ENCODE measurements at places on chromosomes 12 and 14. TPM values are rescaled to one million over a fixed set of nuclear protein-coding genes. Genes with fewer than 3 reads are reported as not detected.

GRCh38 chr12:75650595-75651341, 139.4 kb upstream of the KRR1 start:
- DNase-seq: no peak

DNA sequence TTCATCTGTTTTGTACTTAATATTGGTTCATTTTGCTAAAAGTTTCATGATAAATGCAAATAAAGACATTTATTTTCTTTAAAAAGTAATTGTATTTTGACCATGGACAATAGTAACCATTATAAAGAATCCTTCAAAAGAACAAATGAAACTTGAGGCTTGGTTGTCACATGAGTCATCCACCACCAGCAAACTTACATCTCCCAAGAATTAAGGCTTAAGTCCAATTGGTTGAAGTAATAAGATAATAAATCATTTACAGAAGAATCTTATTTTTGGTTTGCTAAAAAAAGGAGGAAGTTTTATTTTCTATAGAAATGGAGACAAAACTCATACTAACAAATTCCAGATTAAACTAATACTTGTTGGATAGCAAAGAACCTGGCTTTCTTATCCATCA, 84.8 kb upstream of the KITLG start:
- no peak for DNase-seq

Gene CATSPERB
- 0.91 TPM for total RNA-seq

DNA sequence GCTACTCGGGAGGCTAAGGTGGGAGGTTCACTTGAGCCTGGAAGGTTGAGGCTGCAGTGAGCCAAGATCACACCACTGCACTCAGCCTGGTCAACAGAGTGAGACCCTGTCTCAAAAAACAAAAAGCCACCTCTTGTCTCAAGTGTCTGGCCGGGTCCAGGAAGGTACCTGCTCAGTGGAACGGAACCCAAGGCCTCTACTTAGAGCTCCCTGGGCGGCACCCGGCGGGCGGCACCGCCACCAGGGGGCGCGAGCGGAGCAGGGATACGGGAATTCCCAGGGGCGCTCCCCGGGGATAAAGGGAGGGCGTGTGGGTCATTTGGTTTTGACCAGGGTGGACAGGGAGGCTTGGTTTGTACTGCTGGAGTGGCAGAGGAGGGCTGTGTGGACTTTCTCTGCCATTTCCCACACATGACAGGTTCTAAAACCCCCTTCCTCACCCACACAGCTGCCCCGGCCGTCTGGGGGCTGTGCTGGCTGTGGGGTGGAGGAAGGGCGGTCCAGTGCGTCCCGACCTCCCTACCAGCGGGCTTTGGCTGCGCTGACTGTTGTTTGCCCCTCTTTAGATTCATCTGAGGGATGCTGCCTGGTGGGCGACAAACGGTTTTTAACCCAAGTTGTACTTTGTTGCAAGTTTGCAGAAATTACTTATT, 91.4 kb downstream of the SETD3 start:
- DNase-seq: peak; percentile 60

DNA sequence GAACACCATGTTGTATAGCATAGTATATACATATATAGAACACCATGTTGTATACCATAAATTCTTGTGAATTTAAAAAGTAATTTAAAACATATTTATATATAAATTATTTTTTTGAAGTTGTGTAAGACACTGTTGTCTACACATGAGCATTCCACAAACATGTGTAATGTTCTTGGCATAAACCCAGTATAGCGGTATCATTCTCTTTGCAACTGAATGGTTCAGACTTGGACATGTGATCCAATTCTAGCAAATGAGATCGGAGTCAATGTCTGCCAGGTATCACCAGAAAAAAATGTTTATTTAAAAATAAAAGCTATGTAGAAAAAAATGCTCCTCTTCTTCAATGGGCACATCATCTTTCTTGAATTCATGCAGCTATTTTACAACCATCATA, 33.9 kb downstream of the CEP290 start:
- no peak for DNase-seq

GRCh38 chr12:7346551-7347225, 42.8 kb downstream of the ACSM4 start:
- no peak for DNase-seq

GRCh38 chr14:61953602-61954001, 191.4 kb downstream of the SNAPC1 start:
- DNase-seq: no peak

DNA sequence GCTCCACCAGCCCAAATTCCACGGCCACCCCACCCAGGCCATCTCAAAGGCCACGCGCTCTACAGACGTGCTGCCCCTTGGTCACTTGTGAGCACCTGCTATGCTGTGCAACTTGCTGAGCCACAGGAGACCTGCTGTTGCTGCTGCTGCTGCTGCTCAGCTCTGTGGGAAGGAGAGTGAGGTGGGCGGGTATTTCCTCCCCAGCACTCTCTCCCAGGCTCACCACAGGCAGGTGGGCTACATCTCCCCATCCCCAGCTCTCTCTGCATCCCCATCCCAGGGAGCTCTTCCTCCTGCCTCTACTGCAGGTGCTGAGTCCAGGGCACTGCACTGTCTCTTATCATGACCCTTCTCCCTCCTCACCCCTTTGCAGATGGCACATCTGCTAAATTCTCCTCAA, 306.9 kb downstream of the BCL11B start:
- no peak for DNase-seq

- DNase-seq: no peak
These were observed 9.3 kb upstream of the TAS2R46 start for GRCh38 chr12:11071414-11071813.

GRCh38 chr12:96034621-96035282, 635 bp downstream of the LTA4H start:
- peak; percentile 41 for DNase-seq

Gene NUDT14
- total RNA-seq: 12.3 TPM

DNA sequence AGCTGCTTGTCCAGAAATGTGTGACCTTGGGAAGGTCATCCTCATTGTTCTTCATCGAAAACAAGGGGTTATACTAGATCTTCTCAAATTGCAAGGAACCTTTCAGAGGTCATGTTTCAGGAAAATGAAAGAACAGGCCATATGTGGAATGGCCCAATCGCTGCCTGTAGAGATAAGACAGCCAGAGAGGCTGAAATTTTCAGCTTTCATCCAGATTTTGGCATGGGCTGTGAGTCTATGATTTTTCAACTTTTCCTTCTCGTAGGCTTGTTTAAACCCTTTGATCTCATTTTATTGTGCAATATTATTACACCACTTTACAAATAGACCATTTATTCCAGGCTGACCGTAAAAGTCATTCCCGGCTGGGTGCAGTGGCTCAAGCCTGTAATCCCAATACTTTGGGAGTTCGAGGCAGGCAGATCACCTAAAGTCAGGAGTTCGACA, 17.1 kb upstream of the ATXN2 start:
- DNase-seq: no peak

DNA sequence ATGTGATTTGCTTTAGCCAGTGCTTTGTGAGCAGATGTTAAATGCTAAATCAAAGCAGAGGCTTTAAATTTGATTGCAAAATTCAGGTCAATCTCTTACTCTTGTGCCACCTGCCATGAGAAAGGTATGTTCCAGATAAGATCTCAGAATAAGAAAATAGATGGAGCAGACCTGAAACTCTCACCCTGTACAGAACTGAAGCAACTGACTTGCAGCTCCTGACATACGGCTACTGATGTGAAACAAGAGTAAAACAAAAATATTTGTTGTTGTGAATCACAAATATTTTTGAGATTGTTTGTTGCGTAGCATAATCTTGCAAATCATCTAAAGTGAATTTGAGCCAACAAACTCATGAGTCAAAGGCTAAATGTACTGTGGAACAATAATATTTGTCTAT, 3.5 kb upstream of the OSBPL8 start:
- no peak for DNase-seq

Gene CD4
- total RNA-seq: 211 TPM

GRCh38 chr12:4164559-4165558, 108.7 kb upstream of the CCND2 start:
- peak; percentile 82 for DNase-seq

DNA sequence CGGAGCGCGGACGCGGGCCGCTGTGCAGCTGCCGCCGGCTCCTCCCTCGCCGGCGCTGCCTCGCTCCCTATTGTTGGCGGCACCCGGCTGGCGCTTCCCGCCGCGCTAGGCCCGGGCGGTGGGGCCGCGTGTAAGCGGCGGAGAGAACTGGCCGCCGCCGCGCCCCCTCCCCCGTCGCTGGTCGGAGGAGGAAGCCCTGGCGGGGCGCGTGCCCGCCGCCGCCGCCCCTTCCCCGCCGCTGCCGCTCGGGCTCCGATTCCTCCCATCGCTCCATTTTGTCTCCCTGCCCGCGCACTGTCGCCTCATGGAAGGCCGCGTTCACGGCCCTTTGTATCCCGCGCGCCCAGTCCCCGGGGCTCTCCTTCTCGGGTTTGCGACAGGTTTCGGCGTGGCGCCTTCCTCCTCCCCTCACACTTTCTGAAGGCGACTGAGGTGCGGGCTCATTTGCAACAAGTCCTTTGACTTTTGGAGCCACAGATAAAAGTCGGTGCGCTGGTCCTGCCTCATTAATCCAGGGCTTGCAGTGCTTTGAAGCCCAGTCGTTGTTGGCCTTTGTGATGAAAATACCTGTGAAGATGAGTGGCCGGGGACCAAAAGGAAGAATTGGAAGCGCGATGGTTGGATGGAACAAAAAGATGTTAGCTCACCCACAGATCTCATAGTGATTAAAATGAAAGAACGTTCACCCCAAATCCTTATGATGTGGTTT, 707 bp downstream of the CPSF6 start:
- peak; percentile 62 for DNase-seq

GRCh38 chr14:93629643-93630042, 158.6 kb downstream of the PRIMA1 start:
- DNase-seq: no peak

DNA sequence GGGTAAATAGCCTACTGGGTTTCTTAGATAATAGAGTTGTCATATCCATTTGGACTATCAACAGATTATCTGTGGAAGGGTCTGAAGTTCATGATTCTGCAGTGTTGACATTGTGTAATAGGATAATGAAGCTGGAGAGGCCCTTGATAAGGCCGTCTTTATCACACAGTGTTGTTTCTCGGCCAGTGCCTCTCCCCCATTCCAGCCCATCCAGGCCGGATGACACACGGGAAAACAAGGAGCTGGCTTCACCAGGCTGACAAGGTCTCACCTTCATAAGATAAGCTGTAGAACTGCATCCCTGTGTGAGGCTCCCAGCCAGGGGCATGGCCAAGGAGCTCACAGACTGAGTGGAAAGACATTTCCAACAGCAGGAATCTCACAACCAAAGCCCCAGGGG, 8.7 kb upstream of the EML1 start:
- DNase-seq: no peak

- DNase-seq: no peak
These were observed 205.7 kb upstream of the HMGA2 start for GRCh38 chr12:65618588-65618987.

Gene MYBPC1
- total RNA-seq: not detected

DNA sequence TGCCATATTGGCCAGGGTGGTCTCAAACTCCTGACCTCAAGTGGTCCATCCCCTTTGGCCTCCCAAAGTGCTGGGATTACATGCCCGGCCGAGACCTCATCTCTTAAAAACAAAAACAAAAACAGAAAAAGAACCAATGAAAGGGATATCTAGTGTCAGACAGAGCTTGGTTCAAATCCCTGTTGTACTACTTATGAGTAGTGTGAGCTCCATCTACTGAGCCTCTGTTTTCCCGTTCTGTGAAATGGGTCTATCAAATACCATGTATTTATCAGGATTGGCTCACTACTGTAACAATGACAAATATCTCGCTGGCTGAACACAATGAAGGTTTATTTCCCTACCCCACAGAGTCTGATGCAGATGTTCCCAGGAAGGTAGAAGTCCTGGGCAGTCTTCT, 36.9 kb upstream of the HNF1A start:
- DNase-seq: no peak

DNA sequence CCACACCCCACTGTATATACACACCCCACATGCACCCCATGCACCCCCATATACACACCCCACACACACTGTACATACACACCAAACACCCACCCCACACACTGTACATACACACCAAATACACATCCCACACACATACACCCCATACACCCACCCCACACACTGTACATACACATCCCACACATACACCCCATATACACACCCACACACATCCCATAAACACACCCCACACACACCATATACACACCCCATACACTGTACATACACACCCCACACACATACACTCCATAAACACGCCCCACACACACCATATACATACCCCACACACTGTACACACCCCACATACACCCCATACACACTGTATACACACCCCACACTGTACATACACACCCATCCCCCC, 82.3 kb downstream of the NOC4L start:
- no peak for DNase-seq

- no peak for DNase-seq
These were observed 345.8 kb downstream of the RPS29 start for GRCh38 chr14:49240383-49240782.

DNA sequence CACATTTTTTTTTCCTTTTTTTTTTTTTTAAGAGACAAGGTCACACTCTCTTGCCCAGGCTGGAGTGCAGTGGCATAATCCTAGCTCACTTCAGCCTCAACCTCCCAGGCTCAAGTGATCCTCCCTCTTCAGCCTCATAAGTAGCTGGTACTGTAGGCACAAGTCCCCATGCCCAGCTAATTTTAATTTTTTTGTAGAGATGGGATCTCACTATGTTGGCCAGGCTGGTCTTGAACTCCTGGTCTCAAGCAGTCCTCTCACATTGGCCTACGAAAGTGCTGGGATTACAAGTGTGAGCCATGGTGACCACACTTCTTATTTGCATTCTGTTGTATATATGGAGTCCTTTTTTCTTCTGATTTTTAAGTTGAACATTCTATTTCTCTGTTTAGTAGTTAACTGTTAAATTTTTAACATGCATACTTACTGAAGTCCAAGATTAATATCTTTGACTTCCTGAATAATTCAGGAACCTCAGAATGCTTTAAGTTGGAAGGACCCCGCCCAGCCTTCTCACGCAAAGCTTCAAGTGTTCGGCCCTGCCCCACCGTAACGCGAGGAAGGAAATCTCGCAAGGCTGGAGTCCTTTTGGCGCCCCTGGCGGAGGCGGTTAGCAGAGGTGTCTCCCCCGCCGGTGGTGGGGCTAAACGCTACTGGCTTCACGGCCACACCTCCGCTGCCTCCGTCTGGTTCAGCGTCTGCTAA, 21.6 kb downstream of the SPATS2 start:
- DNase-seq: peak; percentile 82

- no peak for DNase-seq
These were observed 8.6 kb upstream of the NID2 start for GRCh38 chr14:52077256-52077979.
